Activated naive CD8-positive, alpha-beta T cell treated with anti-CD3 and anti-CD28 coated beads, Interleukin-2, amount 50 U/mL, for 16 hours (primary cell): ENCODE measurements at places on chromosomes 5 and 9.

DNA sequence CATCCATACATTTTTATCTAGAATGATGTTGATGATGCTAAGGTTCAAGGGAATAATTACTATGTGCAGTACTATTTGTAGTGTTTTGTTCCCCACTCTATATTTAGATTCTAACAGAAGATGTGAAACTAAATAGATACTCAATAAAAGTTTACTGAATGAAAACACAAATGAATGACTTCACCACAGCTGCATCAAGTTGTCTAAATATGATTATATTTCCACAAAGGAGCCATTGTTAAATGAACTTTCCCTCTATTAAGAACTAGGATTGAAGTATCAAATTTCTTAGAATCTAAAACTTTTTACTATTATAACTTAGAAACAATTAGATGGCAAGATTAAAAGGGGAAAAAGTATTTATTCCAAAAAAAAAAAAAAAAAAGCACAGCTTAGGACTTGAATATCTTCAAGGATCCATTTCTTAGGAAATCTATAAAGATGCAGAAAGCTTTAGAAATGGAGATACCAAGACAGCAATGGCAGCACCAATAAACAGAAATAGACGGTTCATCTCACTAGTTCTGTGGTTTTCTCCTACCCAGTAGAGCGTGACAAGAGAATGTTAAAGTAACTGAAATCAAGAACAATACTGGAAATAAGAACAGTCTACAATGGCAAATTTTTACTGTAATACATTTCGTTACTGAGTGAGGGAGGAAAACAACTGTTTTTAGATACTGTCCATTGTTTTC, 347.6 kb downstream of the EBF1 start:
- no peak for DNase-seq

GRCh38 chr9:20302197-20302596, 320.1 kb downstream of the MLLT3 start:
- DNase-seq, result no peak

GRCh38 chr5:180823940-180824629, 21.5 kb upstream of the MGAT1 start:
- DNase-seq, result no peak

- no peak for DNase-seq
Observed at GRCh38 chr9:18398038-18398437, 75.9 kb upstream of the ADAMTSL1 start.

GRCh38 chr5:158821331-158821730, 278.4 kb downstream of the EBF1 start:
- no peak for DNase-seq

DNA sequence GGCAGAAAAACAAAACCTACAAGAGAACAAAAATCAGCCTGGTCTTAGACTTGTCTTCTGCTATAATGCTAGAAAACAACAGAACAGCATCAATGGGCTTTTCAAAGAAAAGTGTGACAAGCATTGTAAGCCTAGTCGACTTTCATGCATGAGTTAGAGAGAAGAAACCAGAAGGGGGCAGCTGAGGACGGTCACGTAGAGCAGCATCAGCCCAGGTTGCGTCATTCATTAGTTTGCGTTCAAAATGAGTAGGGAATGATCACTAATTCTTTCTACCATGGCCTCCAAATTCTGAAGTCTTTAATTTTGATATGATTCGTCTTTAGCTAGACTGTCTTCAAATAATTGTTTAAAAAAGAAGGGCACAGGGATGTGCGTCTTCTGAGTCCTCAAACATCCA, 4.7 kb upstream of the ISCA1 start:
- no peak for DNase-seq

- no peak for DNase-seq
Observed at GRCh38 chr5:4576161-4576748, 563.9 kb upstream of the ADAMTS16 start.

- DNase-seq, result no peak
Observed at GRCh38 chr5:81778642-81779041, 27.7 kb upstream of the SSBP2 start.

- no peak for DNase-seq
Observed at GRCh38 chr9:28967226-28967625, 1393.9 kb upstream of the C9orf72 start.

DNA sequence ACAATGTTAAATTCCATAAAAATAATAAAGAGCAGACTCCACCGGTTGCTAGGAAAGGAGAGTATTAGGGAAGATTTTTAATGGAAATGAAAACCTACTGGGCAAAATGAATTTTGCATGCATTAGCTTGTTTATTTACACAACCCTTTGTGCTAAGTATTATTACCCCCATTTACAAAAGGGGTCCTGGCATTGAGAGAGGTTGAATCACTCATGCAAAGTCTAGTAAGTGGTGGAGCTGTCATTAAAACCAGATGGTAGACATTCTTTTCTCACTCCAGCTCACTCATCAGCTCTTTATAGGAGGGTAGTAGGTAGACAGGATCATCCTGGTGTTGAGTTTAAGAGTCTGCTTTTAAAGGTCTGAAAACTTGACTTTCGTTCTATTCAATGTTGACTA, 395.1 kb downstream of the PLK2 start:
- DNase-seq, result no peak

- DNase-seq, result peak; percentile 9
Observed at GRCh38 chr5:90434116-90434714, 24.7 kb upstream of the CETN3 start.

GRCh38 chr9:106376689-106377088, 486.3 kb upstream of the ZNF462 start:
- DNase-seq, result no peak

DNA sequence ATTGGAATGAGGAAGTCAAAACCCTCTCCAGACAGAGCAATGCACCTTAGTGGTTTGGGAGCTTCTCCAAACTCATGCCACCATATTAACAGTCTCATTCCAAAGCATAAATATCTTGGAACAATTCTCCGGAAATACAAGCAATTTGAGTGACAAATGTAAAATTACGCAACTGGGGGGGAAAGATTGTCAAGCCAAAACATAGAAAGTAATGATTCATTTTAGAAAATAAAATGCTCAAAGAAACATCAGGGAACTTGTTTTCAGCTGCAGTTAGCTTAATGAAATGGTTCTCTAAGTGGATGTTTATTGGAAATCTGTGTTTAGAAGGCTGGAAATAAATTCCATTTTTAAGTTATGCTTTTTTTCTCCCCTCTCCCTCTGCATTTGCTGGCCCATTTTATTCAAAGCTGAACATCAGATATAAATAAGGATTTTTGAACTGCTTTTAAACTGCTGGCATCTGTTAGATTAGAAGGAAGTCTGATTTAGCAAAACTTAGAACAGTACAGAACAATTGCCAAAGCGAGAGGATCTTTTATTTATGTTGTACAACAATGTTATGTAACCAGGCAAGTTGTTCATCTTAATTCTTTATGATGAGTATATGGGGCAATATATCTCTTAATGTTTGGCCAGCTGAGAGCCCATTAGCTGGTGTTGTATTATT, 551.9 kb downstream of the PRELID2 start:
- DNase-seq, result no peak

GRCh38 chr5:78566747-78567425, 81.7 kb downstream of the LHFPL2 start:
- no peak for DNase-seq

GRCh38 chr9:72858089-72858912, 94.6 kb downstream of the ALDH1A1 start:
- DNase-seq, result no peak
